ENCODE measurements at places on chromosomes 7 and 10.

DNA sequence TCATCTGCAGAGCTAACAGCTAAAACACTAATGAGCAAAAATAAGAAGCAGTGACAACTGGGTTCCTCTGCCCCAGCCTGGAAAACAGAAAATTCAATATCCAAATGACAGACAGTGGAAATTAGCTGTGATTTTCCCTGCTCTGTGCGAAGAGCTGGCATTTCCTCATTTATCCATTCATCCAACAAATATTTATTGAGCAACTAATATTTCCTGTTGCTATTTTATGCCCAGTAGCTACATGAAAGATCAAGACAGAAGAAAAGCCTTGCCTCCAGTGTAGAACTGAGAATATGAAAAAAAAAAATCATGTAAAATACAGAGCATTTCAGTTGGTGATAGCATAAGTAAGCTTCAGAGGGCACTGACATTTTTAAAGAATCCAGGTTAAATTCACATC, 140.9 kb downstream of the ABCA13 start:
- DNase-seq: no peak

DNA sequence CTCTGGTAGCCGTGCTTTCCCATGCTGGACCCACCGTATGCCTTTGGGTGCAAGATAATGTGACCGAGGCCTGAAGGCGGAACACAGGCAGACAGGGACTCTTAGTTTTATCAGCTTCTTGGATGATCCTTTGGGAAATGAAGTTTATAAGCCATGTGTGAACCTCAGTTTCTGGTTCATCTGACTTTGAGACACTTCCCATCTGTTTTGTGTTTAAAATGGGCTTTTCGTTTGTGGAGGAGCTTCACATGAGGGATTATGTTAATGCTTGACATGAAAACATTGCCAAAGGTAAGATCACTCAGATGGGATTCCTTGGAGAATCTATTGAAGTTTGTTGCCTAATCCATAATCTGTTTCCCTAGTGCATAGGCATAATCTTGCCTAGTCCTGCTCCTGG, 249.8 kb upstream of the LYZL1 start:
- DNase-seq: no peak

DNA sequence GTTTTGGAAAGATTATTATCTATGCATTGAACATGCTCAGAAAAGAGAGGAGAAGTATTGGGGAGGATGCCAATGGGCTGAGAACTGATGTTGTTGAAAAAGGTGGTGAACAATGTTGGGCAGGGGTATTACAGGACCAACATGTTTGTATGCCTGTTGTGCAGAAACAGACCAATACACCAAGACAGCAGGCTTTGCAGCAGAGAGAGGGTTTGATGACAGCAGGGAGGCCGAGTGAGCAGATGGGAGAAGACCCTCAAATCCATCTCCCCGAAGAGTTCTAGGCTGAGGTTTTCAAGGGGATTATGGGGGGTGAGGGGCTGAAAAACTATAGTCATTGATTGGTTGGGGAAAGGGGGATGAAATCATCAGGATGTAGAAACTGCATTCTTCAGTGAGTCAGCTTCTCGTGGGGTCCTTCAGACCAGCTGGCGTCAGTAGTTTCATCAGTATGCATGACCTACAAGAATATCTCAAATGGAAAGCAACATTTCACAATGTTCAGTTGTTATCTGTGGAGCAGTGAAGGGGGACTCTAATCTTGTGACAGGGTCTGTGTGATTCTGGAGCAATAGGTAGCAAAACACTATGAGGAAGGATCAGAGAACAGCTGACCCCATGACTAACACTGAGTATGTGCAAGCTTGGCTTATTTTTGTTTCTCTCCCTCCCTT, 167.8 kb downstream of the BAMBI start:
- no peak for DNase-seq

DNA sequence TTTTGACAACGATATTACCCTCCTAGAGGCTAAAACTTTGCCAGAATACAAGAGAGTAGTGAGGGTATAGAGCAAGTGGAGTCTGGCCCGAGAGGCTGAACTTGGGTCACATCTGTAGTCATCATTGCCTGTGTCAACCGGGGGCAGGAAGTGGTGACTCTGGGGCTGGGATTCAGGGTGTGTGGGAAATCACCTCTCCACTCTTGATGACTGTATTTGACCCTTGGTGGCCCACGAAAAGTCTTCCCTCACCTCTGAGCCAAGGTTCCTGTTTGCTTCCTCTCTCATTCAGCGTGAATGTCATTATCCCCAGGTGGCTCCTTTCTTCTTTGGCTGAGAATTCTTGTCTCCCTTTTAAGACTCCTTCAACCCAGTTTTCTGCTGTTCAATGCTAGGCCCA, 240.4 kb downstream of the ABCA13 start:
- DNase-seq: no peak

DNA sequence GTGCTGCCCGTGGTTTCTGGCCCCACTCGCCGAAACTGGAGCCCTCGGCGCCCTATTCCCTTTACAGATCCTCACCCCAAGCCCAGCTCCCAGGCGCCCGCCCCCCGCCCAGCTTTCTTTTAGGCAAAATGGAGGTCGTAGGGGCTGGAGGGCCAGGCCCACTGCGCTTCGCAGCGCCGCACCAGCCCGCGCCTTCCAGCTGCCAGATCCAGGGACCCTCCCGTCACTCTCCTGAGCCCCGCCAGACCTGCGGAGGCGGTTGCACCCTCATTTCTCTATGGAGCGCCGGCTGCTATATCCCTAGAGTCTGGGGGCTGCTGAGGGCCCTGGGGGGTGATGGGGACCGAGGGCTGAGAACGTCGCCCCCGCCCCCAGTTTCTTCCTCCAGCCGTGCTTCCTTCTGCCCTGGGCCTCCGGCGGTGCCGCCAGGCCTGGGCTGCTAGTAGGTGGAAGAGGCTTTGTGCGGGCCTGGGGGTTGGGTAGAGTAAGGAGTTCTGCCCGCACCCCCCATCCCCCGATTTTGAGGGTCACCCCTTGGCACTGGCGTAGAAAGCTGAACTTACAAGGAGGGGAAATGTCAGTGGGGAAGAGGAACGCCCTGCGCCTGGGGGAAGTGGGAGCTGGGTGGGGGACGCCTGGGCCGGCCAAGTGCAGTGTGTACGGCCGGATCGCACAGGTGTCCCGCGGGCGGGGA, 1.0 kb downstream of the GNB2 start:
- peak; percentile 28 for DNase-seq

GRCh38 chr10:17590969-17591645, 26.1 kb downstream of the HACD1 start:
- DNase-seq: peak; percentile 48

DNA sequence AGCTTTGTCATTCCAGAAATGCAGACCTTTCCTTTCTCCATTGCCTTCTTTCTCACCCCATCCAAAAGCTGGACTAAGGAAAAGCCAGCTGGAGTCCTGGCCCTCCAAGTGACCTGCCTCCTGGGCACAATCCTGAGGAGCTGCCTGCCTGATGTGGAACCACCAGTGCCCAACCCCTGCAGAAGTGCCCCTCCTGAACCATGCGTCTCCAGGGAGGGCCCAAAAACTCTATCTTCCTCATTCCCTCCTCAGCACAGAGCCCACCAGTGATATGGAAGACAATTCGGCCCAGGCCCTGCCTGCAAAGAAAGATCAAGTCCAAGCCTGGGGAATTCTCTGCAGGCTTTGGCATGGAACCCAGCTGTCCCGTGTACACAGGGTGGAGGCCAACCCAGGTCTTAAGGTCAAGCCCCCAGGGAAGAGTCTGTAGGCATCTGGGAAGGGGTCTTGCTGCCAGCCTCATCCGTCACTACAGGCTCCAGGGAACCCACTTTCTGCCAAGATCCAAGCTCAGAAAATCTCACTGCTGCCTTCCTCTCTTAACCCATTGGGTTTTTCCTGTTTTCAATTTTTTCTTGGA, 3.5 kb upstream of the GRID1 start:
- DNase-seq: no peak

- peak; percentile 75 for DNase-seq
Observed at GRCh38 chr7:106775552-106775936, 89.5 kb upstream of the PIK3CG start.

- peak; percentile 38 for DNase-seq
Observed at GRCh38 chr7:134925766-134926165, 60.5 kb upstream of the AGBL3 start.

GRCh38 chr7:16712916-16713315, 40.6 kb upstream of the TSPAN13 start:
- DNase-seq: no peak

- peak; percentile 6 for DNase-seq
Observed at GRCh38 chr7:42338231-42338915, 101.4 kb upstream of the GLI3 start.

GRCh38 chr10:6794441-6794840, 214.4 kb upstream of the PRKCQ start:
- DNase-seq: no peak

Data from myocyte (in vitro differentiated cells).